Stromal cell of bone marrow (primary cell): ENCODE measurements at places on chromosomes 5 and 9.

- DNase-seq: no peak
Measured at GRCh38 chr5:37873988-37874387, 34.1 kb upstream of the GDNF start.

DNA sequence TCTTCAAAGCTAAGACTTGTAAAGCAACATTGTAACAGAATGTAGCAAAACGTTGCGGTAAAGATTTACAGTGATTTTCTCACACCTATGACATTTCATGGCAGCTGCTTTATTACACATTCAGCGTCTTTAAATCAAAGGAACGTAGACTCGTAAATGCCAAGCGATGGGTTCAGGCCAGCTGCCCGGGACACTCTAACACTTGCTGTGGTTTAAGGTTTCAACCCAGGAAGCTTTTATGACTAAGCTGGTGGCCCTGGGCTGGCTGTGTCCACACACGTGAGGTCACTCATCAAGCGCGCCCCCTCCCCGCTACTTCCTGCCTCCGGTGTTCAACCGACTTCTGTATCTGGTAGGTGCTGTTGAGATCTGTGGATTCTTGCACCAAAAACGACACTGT is 2.5 kb downstream of the SLC6A18 start:
- no peak for DNase-seq

DNA sequence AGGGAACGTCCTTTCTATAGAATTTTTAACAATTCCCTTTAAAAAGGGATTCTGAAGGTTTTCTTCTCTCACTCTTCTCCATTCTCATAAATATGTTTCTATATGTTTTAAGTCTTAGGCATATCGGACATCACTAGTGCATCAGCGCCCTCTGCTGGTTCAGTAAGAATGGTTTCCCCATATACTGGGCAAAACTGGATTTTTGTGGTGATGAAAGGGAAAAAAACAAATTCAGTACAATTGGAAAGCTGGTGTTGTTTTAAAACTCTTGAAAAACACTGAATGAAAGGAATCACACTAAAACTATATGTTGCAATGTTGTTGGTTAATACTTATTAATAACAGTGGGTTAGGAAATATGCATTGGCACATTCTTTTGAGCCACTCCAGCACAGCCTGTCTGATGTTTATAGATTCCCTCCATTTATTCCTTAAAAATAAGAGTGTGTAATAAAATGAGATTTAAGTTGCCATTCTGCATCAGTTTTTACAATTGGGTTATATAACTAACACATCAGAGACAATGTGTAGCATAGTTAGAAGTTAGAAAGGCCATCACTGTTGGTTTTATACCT is 15.8 kb downstream of the CWC27 start:
- peak; percentile 60 for DNase-seq

- DNase-seq: no peak
Measured at GRCh38 chr5:92939428-92939827, 641.6 kb downstream of the NR2F1-AS1 start.

DNA sequence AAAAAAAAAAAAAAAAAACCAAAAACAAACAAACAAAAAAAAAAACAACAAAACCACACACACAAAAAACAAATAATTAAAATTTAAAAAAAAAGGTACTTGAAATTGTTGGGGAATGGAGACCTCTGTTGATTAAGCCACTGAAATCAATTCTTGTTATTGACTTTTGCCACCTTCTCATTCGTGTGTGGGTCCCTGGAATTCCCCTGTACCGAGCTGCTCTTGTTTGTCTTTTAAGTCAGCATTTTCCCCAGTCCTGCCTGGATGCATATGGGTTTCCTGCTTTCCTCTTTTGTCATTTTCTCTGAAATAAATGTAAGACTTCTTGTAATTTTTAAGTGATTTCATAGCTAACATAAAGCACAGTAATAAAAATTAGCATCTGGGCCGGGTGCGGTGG is 45.5 kb downstream of the GPBP1 start:
- DNase-seq: no peak

DNA sequence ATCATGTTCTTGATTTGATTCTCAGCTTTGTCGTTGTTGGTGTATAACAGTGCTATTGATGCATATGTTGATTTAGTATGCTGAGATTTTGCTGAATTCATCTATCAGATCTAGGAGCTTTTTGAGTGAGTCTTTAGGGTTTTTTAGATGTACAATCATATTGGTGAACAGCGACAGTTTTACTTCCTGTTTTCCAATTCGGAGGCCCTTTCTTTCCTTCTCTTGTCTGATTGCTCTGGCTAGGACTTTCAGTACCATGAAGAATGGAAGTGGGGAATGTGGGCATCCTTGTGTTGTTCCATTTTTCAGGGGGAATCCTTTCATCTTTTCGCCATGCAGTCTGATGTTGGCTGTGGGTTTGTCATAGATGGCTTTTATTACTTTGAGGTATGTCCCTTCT is 100.4 kb downstream of the SGCD start:
- no peak for DNase-seq

DNA sequence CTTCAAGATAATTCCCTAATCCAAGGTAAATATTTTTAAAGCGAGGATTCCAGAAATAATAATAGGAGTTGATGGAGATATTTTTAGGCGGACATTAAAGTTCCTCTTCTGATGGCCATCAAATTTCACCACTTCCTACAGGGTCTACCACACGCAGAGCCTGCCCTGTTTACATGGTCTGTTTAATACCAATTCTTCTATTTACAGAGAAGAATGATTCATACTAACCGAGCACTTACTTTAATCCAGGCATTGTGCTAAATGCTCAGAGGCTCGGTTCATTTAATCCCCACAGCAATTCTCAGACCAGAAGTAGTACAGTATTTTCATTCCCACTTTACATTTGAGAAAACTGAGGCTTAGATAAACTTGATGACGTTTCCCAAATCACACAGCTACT is 3.0 kb upstream of the ITGA1 start:
- DNase-seq: no peak

- DNase-seq: peak; percentile 50
Measured at GRCh38 chr9:15243081-15243480, 63.9 kb downstream of the TTC39B start.

GRCh38 chr5:154403776-154404387 is 41.9 kb upstream of the SAP30L start:
- no peak for DNase-seq

- peak; percentile 74 for DNase-seq
Measured at GRCh38 chr5:101390151-101390908, 487.2 kb upstream of the ST8SIA4 start.

GRCh38 chr5:72244862-72245371 is 75.1 kb downstream of the MRPS27 start:
- DNase-seq: no peak

- peak; percentile 24 for DNase-seq
Measured at GRCh38 chr9:15642369-15642962, 89.6 kb downstream of the CCDC171 start.

GRCh38 chr9:133731876-133732638 is 6.1 kb downstream of the SARDH start:
- no peak for DNase-seq

DNA sequence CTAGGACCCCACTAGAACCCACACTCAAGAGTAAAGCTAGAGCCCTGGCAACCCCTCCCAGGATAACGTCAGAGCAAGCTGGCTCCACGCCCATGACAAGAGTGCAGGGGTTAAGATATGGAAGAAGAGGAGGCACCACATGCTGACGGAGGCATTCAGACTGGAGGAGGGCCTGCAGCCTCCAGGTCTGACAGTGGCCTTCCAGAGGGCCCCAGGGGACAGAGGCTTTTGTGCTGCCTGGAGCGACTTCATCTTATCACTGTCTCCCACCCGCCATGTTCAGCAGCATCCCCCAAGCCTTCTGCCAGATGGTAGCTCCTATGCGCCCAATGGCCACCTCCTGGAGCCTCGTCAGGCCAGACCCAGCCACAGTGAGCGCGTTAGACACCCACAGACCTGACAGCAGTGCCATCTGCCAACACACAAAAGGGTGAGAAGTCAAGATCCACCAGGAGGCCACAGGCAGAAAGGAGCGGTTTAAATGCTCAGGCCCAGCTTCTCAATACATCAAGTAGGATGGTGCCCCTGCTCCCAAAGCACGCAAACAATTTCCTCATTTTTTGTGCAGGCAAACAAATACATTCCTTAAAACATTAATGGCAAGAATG is 65.8 kb downstream of the C5orf15 start:
- DNase-seq: no peak

- peak; percentile 47 for DNase-seq
Measured at GRCh38 chr9:114108016-114108833, 9.1 kb upstream of the KIF12 start.

GRCh38 chr5:107330903-107331302 is 339.8 kb downstream of the EFNA5 start:
- DNase-seq: no peak

DNA sequence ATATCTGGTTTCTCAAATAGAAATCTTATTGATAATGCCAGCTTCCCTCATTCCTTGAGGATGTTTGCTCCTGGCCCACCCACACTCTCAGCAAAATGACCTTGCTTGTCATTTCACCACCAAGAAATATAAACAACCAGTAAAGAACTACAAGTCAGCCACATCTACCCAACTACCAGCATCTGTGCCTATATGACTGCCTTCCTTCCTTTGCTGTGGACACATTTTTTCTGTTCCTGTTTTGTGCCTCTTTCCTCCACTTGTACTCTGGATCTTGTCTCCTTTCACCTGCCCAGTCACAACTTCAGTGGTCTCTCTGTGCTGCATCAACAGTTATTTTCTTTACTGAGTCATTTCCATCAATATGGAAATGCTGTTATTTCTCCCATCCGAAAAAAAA is 20.3 kb downstream of the KIF2A start:
- DNase-seq: no peak

DNA sequence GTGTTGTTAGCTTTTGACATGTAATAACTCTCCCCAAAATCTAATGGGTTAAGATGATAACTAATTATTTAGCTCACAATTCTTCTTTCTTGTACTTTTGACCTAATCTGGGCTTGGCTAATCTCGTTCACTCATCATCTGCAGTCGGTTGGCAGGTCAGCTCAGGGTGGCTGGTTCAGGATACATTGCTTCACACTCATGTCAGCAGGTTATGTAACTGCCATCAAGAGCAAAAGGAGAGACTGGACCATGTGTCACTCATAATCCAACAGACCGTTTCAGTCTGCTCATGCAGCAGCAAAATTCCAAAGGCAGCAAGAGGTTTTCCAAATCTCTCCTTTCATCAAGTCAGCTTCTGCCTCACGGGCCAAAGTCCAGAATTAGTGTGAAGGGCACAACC is 998.4 kb upstream of the CTNND2 start:
- DNase-seq: no peak

GRCh38 chr5:74149395-74149794 is 491.1 kb downstream of the ENC1 start:
- DNase-seq: peak; percentile 70

- no peak for DNase-seq
Measured at GRCh38 chr9:21265421-21266189, 25.8 kb upstream of the IFNA14 start.

GRCh38 chr5:1737790-1738405 is 61.7 kb downstream of the MRPL36 start:
- DNase-seq: peak; percentile 4

DNA sequence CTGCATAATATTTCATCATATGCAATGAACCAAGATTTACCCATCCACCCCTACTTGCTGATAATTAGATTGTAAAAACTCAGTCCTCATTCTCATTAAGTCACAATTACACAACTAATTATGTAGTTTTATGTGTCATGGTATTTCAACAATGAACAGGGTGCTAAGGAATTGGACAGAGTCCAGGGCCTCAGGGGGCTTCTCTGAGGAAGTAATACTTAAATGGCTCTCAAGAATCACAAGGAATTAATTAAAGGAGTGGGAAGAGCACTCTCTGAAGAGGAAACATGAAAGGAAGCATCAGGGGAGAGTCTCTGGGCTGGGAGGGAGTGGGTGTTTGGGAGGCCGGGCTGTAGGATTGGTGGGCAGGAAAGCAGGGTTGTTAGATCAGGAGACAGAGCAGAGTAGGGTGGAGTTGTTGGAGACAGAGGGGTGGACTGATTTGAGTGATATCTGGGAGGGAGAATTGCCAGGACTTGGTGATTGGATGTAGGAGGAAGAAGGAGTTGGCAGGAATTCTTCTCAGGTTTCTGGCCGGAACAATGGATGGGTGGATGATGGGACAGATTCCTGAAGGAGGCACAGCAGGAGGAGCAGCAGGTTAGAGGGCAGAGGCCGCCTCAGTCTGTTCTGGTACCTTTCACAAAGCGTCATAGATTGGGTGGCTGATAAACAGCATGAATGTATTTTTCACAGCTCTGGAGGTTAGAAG is 23.0 kb upstream of the NSG2 start:
- no peak for DNase-seq

DNA sequence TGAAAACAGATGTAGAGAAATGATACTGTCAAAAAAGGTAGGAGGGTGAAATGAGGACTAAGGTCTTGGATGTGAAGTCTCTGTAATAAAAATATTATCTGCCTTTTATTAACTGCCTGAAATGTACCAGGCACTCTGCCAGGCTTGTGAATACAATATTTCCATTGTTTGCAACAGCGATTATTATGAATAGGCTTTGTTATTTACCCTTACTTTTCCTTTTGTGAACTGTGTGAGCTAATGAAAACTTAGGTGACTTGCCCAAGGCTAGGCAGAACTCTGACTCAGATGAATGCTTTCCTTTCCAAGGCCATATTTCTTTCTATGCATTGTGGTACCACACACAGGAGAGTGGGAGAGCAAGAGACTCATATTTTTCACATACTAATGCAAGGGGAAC is 204.1 kb downstream of the CDH12 start:
- DNase-seq: no peak

DNA sequence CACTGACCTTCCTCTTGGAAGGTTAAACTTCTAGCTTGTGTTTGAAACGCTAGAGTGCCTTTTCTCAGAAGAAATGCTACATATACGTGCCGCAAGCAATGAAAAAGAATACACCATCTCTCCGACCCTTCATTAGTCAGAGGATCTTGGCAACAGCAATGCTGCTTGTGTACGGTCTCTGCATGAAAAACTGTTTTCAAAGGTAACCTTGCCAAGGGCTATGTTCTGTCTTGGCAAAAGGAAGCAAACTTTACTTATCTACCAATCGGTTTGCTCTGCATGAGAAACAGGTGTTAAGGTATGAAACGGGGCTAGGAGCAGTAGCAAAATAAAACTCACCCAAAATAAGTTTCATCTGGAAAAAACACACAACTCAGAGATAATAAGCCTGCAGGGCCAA is 297.8 kb downstream of the FBXL17 start:
- no peak for DNase-seq

GRCh38 chr9:14824481-14824880 is 85.7 kb downstream of the FREM1 start:
- no peak for DNase-seq

DNA sequence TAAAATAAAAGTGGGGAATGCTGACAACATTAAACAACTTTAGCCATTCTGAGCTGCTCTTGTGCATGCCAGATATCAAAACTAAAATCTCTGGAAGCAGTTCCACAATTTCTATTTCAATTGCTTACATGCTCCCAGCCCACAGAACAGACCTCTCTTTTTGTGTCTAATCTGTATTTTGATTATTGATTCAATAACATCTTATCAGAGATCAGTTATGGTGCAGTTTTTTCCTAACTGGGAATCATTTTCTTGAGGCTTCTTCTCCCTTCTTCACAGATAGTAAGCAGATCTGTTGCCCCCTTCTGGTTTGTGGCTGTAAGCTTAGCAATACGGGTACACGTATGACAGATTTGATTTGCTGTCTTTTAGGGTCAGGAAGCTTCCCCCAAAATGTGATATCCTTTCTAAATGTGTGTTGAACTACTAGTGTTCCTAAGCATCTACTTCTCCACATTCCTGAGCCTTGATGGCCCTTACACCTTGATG is 39.4 kb downstream of the MRPS27 start:
- DNase-seq: peak; percentile 47

- no peak for DNase-seq
Measured at GRCh38 chr5:87674235-87674634, 261.5 kb upstream of the CCNH start.

- DNase-seq: no peak
Measured at GRCh38 chr5:172946146-172946545, 13.1 kb upstream of the RPL26L1 start.
